IMR-90 (cell line): ENCODE measurements at places on chromosomes 5 and 9.
A peak's percentile ranks its signal among the peaks of the same experiment; 100 is the strongest.

GRCh38 chr9:106893088-106893487, 30.1 kb downstream of the ZNF462 start:
- no peaks in the 10 kb centered on the region for H3K27me3 ChIP-seq
- H3K36me3 ChIP-seq: no peaks in the 10 kb centered on the region
- peak; percentile 74 for DNase-seq
- H3K27ac ChIP-seq: peak overlapping the region; percentile 79
- no peak overlapping the region for H3K4me3 ChIP-seq

GRCh38 chr9:133046196-133046899, 15.4 kb upstream of the CEL start:
- H3K27ac ChIP-seq: no peak overlapping the region
- no peaks in the 10 kb centered on the region for H3K4me1 ChIP-seq
- no peak for DNase-seq
- no peaks in the 10 kb centered on the region for H3K27me3 ChIP-seq
- H3K4me3 ChIP-seq: no peak overlapping the region

DNA sequence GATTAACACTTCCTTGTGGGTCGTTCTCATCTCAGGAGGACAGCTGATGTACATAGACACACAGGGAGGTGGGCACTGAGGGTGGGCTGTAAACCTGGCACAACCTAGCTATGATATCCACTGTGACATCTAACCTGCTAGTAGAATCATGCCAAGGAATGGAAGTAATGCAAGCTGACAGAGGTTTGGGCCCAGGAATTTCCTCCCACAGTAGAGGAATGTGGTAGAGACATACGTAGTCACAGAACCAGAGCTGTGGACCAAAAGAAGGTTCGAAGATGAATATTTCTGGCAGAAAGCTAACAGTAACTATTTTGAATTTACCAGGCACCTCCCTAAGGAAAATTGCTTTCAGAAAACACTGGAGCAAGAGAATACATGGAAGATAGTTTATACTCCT, 15.2 kb upstream of the DNAJC25 start:
- no peaks in the 10 kb centered on the region for H3K4me1 ChIP-seq
- peaks cover 18% of the 10 kb centered on the region for H3K27me3 ChIP-seq
- H3K27ac ChIP-seq: no peak overlapping the region
- no peak for DNase-seq
- H3K4me3 ChIP-seq: no peak overlapping the region
- H3K36me3 ChIP-seq: no peaks in the 10 kb centered on the region

DNA sequence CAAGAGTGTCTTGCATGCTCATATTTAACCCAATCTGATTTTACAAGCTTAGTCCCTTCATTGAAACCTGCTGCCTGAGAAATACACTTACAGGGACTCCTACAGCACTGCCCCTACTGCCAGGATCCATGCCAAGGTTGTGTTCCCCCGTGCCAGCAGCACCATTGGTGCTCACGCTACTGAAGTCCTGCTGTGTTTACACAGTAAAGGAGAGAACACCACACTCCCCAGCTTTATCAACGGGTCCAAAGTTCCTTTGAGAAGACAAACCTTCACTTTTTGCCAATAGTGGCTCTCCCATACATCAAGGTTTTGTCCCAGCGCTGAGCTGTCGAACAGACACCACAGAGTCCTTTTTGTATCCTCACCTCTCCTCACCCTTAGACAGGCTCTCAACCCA, 155.1 kb upstream of the WWC1 start:
- no peak for DNase-seq
- H3K4me3 ChIP-seq: no peak overlapping the region
- no peaks in the 10 kb centered on the region for H3K36me3 ChIP-seq
- H3K4me1 ChIP-seq: no peaks in the 10 kb centered on the region

DNA sequence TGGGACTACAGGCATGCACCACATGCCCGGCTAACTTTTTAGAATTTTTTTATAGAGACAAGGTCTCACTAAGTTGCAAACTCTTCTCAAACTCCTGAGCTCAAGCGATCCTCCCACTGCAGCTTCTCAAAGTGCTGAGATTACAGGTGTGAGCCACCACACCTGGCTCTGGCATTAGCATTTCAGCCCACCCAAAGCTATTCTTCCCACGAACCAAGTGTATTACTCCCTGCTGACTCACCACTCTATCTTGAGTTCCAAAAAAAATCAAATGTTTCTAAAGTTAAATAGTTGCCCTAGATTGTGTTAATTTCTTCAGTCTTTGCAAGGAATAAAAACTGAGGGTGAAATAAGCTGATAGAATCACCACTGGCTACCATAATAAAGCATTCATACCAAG, 205.5 kb downstream of the ARRDC3 start:
- H3K4me1 ChIP-seq: peaks cover 12% of the 10 kb centered on the region
- no peaks in the 10 kb centered on the region for H3K36me3 ChIP-seq
- H3K27ac ChIP-seq: no peak overlapping the region
- no peak overlapping the region for H3K4me3 ChIP-seq

- H3K4me1 ChIP-seq: no peaks in the 10 kb centered on the region
- no peaks in the 10 kb centered on the region for H3K36me3 ChIP-seq
- DNase-seq: no peak
Observed at GRCh38 chr5:61657686-61658085, 325.6 kb downstream of the ZSWIM6 start.
